ENCODE measurements at places on chromosomes 2 and 18.

DNA sequence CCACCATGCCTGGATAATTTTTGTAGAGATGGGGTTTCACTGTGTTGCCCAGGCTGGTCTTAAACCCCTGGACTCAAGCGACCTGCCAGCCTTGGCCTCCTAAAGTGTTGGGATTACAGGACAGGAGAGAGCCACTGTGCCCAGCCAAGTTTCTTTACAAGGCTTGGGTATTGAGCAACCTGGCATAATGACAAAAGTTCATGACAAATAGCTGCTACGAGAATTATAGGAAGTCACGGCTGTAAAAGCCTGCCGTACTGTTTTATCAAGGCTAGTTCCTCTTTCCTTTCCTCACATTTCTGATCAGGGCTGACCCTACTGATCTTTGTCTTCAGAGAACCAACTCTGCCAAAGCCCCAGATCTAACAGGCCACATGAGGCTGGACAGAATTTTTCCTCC is 490.4 kb upstream of the SPRED2 start:
- no peak for DNase-seq

DNA sequence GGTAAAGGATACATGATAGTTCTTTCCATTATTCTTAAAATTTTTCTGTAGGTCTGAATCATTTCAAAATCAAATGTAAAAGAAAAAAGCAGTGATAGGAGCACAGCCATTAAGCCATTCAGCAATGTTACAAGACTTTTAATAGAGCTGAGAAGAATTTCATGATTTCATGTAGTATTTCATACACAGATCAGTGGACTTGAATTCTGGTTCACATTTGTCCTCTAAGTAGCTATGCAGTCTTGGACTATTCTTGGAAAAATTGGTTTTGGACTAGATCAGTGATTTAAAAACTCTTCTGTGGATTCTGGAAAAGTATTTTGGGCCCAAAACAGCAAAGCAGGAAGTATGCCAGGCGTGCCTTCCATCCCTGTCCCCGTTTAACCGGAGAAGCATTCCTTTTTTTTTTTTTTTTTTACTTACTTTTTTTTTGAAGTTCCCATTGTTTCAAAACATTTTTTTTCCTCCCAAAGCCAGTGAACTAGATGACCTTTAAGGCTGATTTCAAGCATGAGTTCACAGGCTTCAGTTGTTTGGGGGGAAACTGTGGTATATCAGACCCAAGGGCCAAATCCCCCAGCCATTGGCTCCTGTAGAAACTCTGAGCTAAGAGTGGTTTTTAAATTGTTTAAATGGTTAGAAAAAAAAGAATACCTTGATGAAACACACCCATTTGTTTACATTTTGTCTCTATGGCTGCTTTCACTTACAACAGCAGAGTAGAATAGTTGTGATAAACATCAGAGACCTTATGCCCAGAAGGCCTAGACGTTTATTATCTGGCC is 17.5 kb upstream of the POLI start:
- no peak for DNase-seq

- DNase-seq, result no peak
These were observed 254.6 kb downstream of the LOXHD1 start for GRCh38 chr18:46402396-46402795.

GRCh38 chr2:46644690-46645385 is 165.5 kb downstream of the TMEM247 start:
- DNase-seq, result peak; percentile 43

GRCh38 chr18:2027756-2028155 is 543.5 kb downstream of the METTL4 start:
- DNase-seq, result no peak

- no peak for DNase-seq
These were observed 612.2 kb upstream of the VRK2 start for GRCh38 chr2:57434441-57434840.

DNA sequence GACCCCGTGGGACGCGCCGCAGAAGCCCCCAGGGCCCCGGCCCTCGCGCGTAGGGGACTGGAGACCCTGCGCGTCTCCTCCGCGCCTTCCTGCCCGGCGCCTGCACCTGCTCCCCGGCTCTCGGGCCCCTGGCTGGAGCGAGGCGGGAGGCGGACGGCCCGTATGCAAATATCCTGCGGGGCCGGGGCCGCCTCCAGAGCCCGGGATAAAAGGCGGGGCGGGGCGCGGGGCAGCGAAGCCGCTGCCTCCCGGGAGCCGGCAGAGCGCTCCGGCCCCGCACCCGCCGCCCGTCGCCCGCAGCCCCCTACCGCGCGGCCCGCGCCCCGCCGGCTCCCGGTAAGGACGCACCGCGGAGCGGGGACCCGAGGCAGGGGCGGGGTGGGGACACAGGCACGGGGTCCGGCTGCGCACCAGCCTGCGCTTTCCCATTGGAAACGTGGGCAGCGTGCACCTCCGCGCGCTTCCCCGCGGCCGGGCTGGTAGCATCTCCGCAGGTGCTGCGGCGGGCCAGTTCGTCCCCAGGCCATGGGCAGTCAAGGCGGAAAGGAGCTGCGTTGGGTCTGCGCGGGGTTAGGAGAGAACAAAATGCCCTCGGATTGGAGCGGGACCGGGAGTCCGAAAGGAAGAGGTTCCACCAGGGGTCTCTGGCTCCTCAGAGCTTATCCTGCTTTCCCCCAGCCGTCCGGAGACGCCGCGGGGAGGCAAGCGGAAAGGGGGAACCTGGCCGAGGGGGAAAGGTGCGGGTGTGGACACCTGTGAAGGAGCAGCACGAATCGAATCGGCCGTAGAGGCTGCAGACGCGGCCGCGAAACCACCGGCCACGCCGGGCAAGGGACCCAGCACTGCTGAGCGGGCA is at the start of gene ATP6V1C2:
TSS of gene ATP6V1C2 (plus strand) at position 235 of the 856 bp plus-strand sequence. CDS start 1,220 bp downstream, outside the sequence.
- DNase-seq, result peak; percentile 31

- no peak for DNase-seq
These were observed 107.1 kb upstream of the KCNJ3 start for GRCh38 chr2:154591294-154591820.

DNA sequence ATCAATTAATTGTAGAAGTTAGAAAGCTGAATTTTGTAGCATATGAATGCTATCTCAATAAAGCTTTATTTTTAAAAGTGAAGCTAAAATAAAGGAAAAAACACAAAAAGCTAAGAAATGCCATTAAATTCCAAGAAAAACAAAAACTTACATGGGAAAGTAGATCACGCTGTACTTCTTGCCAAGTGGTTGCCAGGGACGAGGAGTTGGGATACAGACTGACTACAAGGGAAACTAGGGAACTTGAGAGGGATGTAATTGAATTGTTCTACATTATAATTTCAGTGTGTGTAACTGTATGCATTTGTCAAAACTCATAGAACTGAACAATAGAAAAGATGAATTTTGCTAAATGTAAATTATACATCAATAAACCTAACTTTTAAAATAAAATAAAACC is 108.1 kb downstream of the DYM start:
- DNase-seq, result no peak

DNA sequence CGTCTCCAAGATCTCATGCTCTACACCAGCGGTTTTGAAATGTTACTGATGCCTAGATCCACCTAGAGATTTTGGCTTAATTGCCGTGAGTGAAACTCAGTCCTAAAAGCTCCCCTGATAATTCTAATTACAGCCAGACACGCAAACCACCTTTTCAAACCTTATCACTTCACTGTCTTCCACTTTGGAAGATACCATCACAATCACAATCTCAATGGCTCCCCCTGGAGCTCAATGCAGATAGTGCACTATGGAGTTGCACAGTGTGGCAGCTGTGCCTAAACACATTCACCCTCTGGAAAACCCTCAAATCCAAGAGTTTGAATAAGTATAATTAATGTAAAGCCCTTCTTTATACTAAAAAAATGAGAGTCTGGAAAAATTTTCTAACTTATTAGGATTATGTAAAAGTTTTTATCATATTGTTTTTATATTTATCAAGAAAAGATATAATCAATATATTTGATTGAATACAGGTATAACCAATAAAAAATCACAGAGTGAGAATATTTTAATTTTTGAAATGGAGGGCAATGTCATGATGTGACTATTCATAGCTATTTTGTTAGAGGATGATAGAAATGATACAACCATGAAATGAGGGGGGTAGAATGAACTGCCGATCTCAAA is 102.9 kb upstream of the SLC8A1 start:
- peak; percentile 6 for DNase-seq

DNA sequence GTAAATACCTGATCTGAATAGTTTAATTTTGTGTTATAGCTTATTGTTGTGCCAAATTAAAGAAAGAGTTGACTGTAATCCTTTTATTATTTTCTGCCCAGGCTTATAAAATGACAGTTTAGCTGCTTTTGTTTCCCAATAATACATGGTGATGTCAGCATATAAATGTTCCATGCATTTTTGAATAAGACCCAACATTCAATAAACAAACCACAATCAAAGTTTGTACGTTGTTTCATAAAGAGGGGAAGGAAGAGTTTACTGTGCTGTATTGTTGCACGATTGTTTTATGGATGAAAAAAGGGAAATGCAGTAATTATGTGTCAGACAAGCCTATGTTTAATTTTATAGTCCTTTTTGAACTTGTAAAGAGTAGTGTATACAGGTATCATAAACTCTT is 177.2 kb upstream of the SCN7A start:
- no peak for DNase-seq

GRCh38 chr2:19706332-19706731 is 195.5 kb downstream of the TTC32 start:
- no peak for DNase-seq

DNA sequence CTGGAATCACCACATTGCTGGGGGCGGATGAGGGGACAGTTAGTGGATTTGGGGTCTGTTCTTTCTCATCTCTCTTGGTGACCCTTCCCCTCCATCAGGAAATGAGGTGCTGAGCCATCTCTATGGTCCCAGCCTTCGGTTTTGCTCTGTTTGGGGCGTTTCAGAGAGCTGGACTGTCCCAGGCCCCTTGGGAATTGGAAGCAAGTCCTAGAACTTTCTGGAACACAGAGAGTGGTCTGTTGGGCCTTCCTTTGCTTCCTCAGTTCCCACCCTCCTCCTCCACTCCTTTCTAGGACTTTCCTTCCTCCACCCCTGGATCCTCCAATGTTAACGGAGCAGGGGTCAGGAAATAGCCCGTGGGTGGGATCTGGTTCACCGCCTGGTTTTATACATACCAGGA is 17.0 kb downstream of the RRM2 start:
- DNase-seq, result no peak

- DNase-seq, result no peak
These were observed 884.8 kb downstream of the EPHA4 start for GRCh38 chr2:220687231-220687843.

DNA sequence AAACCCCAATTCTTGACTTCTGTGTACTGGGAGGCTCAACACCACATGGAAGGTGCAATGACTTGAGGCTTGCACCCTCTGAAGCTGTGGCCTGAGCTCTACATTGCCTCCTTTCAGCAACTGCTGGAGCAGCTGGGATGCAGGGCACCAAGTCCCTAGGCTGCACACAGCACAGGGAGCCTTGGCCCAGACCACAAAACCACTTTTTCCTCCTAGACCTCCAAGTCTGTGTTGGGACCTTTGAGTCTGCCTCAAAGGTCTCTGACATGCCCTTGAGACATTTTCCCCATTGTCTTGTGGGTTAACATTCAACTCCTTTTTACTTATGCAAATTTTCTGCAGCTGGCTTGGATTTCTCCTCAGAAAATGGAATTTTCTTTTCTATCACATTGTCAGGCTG is 62.6 kb upstream of the KCNE4 start:
- DNase-seq, result no peak

- DNase-seq, result no peak
These were observed 58.1 kb upstream of the DYNAP start for GRCh38 chr18:54532962-54533361.

- no peak for DNase-seq
These were observed 25.9 kb downstream of the STPG4 start for GRCh38 chr2:47129191-47129706.

- no peak for DNase-seq
These were observed 1413.0 kb downstream of the DSC3 start for GRCh38 chr18:29629493-29630036.

DNA sequence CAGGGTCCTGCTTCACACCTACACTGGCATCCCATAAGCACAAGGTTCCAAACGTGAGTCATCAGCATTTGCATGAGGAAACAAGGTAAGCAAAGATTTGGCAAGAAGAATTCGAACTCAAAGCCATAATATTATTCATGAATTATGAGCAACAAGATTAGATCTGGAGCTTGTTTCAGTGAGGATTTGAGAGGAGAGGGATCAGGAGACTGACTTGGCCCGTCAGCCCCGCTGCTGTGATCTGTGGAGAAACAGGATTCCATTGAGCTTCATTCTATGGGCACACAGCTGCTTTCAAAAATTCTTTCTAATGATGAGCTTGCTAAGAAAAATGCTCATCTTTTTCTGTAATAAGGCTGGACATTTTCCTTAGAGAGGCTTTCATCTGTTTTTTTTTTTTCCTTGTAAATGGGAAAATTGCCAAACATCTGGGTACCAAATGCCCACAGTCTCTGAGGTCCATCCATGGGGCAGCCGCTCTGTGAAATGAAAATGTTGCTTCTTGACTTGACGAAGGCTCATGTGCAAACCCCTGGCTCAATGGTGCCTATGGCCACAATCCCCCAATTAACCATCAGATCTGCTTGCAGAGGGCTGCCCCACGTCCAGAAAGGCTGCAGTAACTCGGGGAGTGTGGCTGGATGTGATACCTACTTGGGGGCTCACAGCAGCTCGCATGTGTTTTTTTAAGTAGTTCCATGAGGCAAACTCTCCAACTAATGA is 179.3 kb downstream of the TMEM18 start:
- no peak for DNase-seq

DNA sequence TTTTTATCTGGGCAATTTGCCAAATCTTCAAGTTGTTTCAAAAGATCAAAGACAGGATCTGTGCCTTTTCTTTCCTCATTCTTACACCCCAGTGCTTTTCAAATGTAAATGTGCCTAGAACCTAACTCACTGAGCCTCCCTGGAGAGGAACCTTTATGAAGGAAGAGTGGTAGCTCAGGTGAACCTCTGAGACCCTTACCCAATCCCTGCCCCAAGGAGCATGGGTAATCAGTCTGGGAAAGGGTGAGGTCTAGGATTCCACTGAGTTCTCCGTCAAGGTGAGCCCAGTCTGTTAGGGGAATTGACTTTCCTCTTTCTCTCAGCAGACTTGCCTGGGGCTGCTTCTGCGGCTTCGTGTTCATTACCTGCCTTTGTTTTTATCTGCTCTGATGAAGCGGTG is 88.1 kb upstream of the MAP4K4 start:
- no peak for DNase-seq

DNA sequence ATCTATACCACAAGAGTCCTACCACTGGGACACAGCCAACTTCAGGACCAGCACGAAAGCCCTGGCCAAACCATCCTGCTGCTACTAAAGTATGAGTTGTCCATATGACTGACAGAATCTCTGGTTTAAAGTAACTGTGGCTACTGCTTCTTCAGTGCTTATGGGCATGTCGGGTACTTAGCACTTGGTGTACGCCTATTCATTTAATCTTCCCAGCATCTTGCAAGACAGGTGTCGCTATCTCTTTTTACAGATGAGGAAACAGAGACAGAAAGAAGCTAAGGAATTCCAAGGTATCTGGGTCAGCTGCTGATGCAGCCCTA is 203.4 kb upstream of the ID2 start:
- no peak for DNase-seq

DNA sequence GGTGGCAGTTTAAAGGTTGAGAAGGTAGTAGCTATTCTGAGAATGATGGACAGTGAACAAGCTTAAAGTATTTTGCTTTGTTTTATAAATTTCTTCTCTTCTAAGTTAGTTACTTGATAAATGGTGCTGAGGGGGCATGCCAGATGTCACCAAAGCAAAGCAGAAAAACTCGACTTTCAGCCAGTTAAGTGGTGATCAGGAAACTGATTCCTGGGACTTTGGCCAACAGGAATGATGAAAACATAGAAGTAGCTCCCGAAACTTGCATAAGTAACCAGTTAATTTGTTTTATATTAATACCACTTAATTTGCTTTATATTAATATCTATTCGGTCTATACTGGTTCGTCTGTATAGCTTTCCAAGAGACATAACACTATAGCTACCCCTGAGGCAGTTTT is 82.6 kb downstream of the FANCL start:
- no peak for DNase-seq
